NCI-H187 (cell line): ENCODE measurements at places on chromosomes 7 and 10.

DNA sequence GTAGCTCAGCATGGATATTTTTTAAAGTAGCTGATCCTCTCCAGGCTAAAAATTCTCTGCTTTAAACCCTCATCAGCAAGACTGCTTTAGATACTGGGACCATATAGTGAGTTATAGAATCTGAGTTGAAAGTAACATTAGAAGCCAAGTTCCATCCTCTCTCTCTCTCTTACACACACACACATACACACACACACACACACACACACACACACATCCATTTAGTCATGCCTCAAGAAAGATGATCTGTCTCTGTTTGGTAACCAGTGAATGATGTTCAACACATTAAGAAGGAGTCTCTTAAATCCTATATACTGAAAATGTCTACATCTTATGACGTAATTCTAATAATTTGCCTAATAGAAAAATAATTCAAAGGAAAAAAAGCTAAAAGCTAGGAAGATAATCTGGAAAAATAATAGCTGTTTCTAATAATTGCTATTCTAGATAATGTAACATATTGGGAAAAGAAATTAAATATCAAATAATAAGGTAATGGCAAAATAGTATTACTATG lies 16.9 kb upstream of the ATP6V0A4 start:
- no peak for DNase-seq

DNA sequence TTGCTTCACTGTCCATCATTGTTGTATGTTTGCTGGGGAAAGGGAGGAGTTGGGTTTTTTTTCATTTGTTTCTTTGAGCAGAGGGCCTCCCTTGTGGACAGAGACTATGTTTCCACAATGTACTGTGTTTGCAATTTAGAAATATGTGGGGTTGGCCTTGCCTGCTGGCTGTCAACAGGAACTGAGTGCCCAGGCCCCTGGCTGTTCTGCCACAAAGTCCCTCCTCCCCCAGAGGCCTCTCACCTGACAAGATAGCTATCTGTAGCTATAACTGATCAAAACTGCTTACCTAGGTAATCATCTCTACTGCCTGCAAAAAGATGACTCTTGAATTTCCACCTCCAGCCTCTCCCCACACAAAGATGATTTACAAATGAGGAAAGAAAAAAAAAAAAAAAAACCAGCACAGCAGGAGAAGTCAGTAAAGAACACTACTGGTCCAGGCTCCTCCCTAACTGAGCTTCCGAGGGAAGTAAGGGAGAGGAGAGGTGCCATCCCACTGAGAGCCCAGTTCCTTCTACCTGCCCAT lies 121.8 kb downstream of the SGMS1 start:
- no peak for DNase-seq

GRCh38 chr10:66575251-66575855 lies 350.5 kb upstream of the LRRTM3 start:
- no peak for DNase-seq

DNA sequence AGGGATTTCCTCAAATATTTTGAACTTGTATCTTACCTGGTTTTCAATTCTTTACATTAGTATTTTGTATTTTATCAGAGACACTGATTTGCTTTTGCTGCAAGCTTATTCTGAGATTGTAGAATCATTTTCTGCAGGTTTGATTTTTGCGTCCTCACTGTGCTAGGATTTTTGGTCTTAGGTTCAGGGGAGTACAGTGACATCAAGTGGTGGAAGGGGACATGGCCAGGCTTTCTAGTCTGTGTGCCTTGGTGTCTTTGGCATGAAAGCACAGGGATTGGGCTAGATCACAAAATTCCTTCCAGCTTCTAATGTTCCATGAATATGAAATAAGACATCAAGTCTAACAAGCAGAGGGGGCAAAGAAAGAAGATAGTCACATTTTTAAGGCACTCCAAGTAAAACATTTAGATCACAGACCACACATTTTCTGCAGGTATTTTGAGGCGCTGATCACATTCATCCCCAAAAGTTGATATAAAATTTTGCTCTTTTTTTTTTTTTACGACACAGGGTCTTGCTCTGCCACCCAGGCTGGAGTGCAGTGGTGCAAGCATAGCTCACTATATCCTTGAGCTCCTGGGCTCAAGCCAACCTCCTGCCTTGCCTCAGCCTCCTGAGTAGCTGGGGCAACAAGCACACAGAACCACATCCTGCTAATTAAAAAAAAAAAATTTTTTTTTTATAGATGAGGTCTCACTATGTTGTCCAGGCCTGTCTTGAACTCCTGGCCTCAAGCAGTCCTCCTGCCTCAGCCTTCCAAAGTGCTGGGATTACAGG lies 124.4 kb downstream of the PON1 start:
- DNase-seq: no peak

GRCh38 chr10:14460447-14460846 lies 129.7 kb upstream of the FRMD4A start:
- DNase-seq: no peak
